ENCODE measurements at places on chromosomes 13 and 19.

DNA sequence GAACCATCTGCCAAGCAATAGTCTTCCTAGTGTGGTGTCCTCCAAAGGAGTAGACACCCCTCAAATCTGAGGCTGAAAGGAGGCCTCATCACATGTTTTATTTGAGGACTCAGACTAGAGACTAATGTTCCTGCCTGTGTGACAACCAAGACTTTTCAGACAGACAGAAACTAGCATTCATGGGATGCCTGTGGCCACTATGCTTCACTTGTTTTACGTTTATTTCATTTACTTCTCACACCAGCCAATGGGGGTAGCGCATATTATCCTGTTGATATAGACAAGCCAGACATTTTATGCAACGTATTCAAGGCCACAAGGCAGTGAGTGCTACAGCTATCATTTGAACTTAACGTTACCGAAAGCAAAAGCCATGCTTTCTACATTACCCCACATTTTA, 391.7 kb upstream of the HTR2A start:
- no peak for DNase-seq

DNA sequence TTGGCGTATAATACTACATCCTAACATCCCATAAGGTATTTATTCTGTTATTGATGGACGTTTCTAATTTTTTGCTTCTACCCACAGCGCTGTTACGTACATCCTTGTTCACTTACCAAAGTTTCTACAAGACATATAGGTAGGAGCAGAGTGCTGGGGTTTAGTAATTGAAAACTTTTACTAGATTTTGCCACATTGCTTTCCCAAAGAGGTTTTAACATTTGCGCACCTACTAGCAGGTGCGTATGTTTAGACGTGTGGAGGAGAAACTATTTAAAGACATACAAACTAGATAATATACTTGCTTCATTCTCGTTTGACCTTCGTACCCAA, 559 bp upstream of the RPL21 start:
- no peak for DNase-seq

DNA sequence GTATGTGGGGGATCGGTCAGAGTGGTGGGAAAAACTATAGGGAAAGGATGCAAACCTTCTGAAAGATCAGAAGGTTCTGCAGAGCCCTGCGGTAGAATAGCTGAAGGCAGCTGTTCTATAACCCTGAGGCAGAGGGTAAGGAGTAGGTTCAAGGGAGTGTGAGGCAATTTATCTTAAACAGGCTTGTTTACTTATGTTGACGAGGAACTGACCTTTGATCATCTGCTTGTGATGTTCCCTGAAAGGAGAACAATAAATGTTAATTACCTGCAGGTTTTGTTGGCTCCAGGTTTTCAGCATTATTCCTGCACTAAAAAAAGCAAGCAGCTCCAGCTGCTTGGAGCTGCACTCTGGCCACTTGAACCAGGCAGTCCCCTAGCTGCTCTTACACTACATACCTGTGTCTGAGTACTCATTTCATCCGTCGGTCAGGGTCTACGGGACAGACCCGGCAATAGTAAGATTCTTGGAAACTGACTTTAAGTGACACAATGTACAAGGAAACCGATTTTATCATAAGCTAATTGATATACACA, 202.1 kb downstream of the TBC1D4 start:
- DNase-seq = peak; percentile 14

DNA sequence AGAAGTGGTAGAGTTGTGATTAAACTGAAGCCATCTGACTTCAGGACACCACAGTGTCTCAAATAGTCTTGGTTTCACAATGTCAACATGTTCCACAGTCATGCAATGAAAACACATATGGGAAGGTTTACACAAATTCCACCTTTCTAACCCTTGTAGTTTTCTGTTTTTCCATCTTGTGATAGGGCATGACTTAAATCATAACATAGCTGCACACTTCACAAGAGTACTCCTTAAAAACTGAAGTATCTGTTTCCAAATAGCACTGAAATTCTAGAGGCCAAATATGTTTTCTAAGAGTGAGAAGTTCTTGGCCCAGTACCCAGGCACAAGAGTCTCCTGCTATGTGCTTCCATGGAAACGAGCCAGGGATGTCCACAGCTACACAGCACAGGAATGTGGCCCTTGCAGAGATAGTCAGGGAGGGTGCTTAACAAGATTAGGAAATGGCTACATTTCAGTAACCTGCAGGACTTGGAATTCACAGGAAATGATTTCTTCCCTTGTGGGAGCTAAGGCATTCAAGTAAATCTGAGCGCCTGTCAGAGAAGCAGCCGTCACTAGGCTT, 269.1 kb downstream of the NDFIP2 start:
- DNase-seq = peak; percentile 100

DNA sequence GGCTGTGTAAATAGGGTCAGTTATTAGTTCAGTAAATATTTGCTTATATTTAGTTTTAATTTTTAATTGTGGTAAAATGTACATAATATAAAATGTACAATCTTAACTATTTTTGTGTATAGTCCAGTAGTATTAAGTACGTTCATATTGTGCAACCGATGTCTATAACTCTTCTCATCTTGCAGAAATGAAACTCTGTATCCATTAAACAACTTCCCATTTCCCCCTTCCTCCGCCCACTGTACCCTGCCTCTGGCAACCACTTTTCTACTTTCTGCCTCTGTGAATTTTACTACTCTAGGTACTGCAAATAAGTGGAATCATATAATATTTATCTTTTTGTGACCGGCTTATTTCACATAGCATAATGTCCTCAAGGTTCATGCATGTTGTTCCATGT, 24.4 kb downstream of the UBAC2 start:
- DNase-seq = no peak

DNA sequence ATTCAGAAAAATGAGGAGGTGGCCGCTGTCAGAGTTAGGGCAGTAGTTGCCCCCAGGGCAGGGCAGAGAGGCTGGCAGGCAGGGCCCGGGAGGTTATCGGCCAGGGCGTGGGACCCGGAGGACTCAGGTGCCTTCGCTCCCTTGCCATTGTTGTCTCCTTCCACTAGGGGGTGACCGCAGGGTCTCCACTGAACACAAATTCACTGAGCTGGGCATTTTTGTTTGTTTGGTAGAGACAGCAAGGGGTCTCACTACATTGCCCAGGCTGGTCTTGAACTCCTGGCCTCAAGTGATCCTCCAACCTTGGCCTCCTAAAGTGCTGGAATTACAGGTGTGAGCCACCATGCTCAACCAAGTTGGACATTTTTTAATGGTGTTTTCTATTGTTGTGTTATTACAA, 25.1 kb downstream of the CARS2 start:
- DNase-seq = no peak

DNA sequence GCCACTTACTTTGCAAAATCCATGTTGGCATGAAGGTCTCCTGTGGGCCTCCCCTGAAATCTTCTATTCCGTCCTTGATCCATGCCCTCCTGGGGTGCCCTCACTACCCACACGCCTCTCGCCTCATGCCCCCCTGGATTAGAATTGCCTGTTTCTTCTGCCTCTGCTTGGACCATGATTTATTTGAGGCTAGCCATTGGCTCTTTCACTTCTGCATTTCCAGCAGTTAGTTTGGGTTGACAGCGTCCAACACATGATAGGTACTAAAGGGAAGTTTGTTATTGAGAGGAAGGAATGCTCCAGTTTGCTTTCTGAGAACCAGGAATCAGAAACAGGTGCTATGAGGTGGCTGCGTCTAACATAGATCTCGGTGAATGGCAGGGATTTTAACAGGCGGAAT, 30.5 kb upstream of the TPTE2 start:
- no peak for DNase-seq

DNA sequence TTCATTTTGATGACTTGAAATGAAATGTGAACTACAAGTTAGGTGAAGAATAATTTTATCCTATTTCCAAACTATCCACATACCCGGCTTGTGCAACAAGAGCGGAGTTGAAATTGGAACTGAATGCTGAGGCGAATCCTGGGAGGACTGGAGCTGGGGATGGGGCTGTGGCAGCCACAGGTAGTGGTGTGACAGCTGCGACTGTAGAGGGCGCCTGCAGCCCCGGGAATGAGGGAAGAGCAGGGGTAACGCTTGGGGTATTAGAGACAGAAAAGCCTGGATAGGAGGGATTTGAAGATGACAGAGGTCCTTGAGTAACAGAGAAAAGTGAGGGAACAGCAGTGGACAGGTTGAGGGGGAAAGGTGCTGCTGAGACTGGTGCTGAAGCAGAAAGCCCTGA, 22.0 kb upstream of the STOML3 start:
- DNase-seq = no peak

DNA sequence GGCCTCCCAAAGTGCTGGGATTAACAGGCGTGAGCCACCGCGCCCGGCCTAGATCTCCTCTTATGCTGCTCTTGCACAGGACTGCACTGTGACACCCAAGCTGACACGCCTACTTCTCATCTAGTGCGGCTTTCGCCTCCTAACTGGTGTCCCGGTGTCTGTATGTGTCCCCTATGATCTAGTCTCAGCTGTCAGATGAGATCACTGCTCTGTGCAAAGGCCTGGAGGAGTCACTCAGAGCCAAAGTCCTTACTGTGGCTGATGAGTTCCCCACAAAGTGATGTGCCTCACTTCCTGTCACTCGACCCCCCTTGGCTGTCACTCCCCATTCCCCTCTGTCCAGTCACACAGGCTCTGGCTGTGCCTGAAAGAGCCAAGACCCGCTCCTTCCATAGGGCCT, 2.5 kb downstream of the ZNF556 start:
- DNase-seq = no peak

- peak; percentile 57 for DNase-seq
These were observed 1.6 kb upstream of the KLK10 start for GRCh38 chr19:51020988-51021651.

GRCh38 chr13:99256283-99256682, 1.9 kb downstream of the GPR18 start:
- DNase-seq = no peak

GRCh38 chr19:45881082-45881908, 4.6 kb downstream of the IRF2BP1 start:
- DNase-seq = no peak

- DNase-seq = no peak
These were observed 165.8 kb upstream of the GPR12 start for GRCh38 chr13:26926371-26926770.

DNA sequence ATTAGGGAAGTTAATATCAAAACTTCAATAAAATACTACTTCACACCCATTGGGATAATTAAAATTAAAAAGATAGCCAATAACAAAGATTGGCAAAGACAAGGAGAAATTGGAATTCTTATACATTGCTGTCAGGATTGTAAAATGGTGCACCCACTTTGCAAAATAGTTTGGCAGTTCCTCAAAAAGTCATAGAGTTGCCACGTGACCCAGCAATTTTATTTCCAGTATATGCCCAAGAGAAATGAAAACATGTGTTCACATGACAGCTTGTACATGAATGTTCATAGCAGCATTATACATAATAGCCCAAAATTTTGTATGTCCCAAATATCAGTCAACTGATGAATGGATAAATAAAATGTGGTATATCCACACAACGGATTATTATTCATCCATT, 3.3 kb downstream of the MBD3L1 start:
- no peak for DNase-seq

DNA sequence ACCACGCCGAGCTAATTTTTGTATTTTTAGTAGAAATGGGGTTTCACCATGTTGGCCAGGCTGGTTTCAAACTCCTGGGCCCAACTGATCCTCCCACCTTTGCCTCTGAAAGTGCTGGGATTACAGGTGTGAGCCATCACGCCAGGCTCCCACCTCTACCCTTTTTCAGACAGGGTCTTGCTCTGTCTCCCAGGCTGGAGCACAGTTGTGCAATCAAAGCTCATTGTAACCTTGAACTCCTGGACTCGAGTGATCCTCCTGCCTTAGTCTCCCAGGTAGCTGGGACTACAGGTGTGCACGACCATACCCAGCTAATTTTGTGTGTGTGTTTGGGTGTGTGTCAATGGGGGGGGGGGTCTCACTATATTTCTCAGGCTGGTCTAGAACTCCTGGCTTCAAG, 1.7 kb downstream of the RASGRP4 start:
- no peak for DNase-seq

DNA sequence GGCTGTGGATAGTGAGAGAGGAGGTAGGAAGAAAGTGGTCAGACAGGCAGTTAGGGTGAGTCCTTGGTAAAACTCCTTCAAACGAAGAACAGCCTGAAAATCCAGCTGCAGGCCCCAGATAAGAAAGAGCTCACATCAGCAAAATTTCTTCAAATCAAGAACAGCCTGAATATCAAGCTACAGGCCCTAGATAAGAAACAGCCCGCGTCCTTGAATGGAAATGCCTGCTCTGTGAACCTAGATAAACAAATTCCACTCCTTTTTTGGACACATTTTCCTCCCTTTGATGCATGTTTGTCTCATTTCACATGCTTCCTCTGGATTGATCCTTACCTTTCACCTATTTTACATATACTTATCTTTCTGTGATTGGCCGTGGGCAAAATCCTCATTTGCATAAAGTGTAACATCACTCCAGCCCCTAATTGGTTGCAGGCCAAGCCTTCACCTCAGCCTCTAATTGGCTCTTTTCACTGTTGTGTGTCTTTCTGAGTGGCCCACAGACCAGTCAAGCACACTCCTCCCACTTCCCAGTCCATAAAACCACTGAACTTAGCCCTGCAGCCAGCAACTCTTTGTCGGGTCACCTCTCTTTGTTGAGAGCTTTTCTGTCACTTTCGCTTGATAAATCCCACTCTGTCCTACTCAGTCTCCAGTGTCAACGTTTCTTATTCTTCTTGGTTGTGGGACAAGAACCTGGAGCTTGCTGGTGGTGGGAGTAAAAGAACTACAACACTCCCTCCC, 6.0 kb upstream of the SULT2A1 start:
- peak; percentile 81 for DNase-seq

- DNase-seq = no peak
These were observed 17.0 kb downstream of the PLVAP start for GRCh38 chr19:17359905-17360800.

DNA sequence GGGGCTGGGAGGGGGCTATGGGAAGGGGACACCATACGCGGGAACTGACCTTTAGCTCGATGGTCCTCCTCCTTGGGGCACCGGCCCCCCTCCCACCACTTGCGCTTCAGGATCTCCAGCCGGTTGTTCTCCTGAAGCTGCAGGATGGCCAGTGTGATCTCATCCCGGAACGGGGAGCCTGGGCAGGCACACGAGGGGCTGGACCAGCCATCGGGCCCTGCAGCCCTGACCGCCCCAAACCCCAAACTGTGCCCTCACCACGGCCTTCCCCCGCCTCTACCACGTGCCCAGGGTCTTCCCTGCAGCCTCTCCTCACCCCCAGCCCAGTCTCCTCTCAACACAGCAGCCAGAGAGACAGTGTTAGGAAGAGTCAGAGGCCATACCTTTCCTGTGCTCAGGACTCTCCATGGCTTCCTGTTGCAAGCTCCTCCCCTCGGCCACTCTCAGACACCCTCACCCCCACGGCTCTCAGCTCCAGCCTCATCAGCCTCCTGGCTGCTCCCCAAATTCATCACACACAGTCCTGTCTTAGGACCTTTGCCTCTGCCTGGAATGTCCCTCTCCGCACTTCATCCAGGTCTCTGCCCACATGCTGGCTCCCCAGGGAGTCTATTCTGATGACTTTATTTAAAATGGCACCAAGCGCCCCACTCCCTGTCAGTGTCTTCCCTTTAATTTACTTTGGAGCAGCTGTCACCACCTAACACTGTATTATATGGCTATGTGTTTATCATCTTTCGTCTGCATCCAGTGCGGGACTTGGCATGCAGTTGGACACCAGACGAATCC, 9.7 kb upstream of the ATP1A3 start:
- DNase-seq = no peak

GRCh38 chr13:37878496-37878895, 8.9 kb upstream of the TRPC4 start:
- peak; percentile 57 for DNase-seq

GRCh38 chr19:40633207-40633606, 32.0 kb downstream of the LTBP4 start:
- DNase-seq = peak; percentile 48

Data from amniotic epithelial cell (primary cell).